Mucosa of gallbladder (tissue), 1 donor: ENCODE measurements at places on chromosomes 2 and 18.

GRCh38 chr2:127943186-127943585 lies 57.4 kb upstream of the AMMECR1L start:
- DNase-seq, result no peak

GRCh38 chr18:58838165-58838860 lies 26.4 kb upstream of the ZNF532 start:
- DNase-seq, result no peak

GRCh38 chr2:228798458-228799207 lies 472.5 kb downstream of the PID1 start:
- DNase-seq, result no peak

DNA sequence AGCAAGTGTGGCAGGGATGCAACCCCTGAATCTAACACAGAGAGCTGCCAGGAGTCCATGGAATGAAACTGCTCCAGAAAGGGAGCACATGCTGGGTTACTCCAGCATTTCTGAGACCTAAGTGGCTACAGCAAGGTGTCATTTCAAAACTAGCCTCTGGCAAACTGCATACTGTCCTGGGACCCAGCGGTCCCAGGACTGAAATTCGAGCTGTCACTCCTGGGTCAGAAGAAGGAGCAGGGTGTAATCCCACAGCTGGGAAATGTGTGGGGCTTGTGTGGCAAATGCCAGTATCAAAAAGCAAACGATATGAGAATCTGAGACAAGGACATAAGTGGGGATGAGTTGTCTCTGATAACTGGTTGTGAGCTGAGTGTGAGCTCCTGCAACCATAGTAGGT lies 70.3 kb upstream of the ACVR1C start:
- DNase-seq, result no peak

- no peak for DNase-seq
Observed at GRCh38 chr2:127743477-127744026, 42.3 kb downstream of the SFT2D3 start.

GRCh38 chr2:68031542-68032160 lies 31.2 kb downstream of the C1D start:
- DNase-seq, result no peak

GRCh38 chr2:175755656-175756386 lies 246.2 kb downstream of the LNPK start:
- no peak for DNase-seq

DNA sequence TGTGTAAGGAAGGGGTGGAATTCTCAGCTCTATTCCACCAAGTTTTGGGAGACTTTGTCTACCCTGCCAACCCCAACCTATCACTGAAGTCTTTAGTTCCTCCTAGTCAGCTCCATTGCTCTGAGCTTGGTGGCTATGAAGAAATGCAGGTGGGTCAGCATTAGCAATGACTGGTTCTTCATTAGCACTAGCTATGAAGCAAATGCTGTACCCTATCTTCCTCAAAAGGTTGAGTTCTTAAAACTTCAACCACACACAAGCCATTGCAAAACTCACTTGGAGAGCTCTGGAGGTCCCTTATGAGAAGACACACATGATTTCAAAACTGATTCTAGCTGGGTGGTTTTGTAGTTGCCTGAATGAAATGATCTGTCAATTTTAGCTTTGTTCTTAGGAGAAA lies 193.8 kb downstream of the IKZF2 start:
- DNase-seq, result no peak

GRCh38 chr2:212032032-212032431 lies 506.6 kb downstream of the ERBB4 start:
- DNase-seq, result no peak

DNA sequence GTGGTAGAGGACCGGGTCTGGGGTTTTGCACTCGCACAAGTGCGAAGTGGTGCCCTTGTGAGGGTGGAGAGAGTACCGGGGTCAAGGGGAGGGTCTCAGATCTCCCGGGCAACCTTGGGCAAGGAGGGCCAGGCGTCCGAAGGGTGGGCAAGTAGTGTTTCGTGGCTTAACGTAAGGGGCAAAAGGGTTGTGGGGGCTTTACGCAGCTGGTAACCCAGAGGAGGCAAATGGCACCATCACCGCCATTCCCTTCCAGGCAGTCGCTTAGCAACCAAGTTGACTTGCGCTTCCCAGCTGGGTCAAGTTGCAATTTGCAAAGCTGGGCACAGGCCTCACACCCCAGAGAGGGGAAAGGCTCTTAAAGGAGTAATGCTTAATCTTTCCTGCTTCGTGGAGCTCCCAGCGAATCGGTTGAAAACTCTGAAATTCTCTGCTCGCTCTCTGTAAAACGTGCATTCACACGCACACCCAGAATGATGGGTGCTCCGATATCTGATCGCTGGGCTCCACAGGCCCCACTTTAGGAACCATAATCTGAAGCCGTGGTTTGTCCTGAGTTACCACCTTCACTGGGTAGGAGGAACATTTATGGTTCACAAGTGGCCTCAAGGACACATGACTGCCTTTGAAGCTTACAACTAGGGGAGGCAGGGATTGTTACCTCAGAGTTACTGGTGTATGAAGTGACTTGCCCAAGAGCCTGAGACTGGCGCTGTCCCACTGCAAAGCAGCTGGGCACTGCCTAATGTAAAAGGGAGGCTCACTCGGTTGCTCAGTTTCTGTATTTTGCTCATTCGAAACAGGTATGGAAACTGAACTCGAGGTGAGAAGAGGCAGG lies 127.9 kb downstream of the UXS1 start:
- no peak for DNase-seq

GRCh38 chr18:31209041-31209440 lies 46.4 kb upstream of the DSC1 start:
- no peak for DNase-seq

GRCh38 chr2:206324869-206325268 lies 50.4 kb downstream of the ZDBF2 start:
- no peak for DNase-seq

DNA sequence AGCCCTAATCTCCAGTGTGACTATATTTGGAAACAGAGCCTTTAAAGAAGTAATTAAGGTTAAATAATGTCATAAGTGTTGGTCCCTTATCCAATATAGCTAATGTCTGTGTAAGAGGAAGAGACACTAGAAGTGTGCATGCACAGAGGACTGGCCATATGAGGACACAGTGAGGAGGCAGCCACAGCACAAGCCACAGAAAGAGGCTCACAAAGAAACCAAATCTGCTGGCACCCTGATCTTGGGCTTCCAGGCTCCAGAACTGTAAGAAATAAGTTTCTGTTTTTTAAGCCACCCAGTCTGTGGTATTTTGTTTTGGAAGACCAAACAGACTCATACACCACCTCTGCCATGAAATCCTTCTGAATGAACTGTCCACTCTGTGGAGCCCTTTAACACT lies 186.4 kb upstream of the SLC39A10 start:
- DNase-seq, result no peak

- no peak for DNase-seq
Observed at GRCh38 chr2:1402064-1402463, 11.2 kb upstream of the TPO start.

DNA sequence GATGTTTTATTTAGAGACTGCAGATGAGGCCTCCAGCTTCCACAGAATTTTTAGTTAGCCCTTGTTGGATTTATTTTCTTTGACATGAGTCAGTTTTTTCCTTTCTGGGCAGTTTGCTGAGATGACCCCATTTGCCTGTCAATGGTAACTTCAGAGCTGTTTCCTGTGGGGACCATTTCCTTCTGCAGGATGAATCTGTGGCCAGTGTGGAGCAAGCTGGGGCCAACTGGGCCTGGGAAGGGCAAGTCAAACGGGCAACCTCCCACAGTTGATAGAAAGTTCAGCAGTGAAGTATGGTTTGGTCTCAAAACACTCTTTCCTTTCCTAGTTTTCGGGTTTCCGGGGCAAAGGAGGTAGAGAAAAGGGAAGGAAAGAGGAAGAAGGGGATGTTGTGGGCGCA lies 291.4 kb upstream of the NRP2 start:
- no peak for DNase-seq

- DNase-seq, result no peak
Observed at GRCh38 chr2:164868563-164869419, 27.2 kb upstream of the COBLL1 start.

DNA sequence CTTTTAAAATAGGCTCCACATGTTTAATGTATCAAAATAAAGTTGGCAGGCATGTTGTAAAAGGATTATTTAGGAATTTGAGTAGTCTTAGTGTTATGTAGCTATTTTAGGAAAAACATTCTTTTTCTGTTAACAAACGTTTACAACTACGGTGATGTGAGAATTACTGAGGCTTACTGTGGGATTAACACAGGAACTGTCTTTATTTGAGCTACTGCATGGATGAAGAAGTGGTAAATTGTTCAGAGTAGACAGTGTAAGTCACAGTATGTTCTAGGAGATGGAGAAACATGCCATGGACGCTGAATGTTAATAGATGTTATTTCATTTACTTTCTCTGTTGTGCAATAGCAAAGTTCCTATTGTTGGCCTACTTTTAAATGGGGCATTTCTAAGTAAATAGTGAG lies 1.6 kb downstream of the PPM1B start:
- DNase-seq, result no peak
